ENCODE measurements at places on chromosomes 2 and 18.

DNA sequence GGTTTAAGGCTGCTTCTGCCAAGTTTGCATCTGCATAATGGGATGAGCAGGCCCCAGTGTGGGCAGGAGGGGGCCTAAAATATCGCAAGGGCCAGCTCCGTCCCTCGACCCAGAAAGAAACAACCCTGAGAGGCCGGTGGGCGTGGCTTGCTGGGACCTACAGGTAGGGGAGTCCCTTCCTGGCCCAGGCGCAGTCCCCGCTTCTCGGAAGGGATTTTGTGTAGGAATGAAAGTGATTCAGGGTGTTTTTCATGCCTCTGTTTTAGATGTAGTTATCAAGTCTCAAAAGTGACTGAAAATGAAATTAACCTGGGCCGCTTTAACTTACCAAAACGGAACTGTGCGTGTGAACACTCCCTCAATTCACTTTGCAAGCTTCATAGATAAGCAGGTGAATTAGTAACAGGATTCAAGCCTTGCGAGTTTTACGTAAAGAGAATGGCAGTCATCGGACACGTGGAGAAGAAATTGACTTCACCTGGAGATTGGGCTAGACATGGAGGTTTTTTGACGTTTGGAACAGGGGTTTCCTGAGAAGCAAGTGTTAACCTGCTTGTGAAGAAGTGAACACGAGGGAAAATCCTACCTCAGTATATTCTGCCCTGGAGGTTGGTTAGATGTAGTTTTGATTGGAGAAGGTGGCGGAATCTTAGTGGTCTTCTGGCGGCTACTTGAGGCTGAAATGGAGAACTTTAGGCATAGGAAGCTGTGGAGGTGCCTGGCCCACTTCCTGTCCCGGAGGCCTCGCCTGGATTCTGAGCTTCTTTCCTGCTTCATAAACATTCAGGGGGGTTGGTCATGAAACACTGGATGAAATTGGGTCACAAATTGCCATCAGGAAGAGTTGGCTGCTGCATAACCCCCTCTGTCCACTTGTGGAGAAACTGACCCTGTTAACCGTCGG, 1.7 kb downstream of the NCK2 start:
- peak; percentile 93 for DNase-seq

GRCh38 chr2:47784352-47784851, 1.5 kb downstream of the MSH6 start:
- no peak for DNase-seq

GRCh38 chr18:34709750-34710441, at the start of gene DTNA:
TSS of gene DTNA (plus strand) at chr18:34710298. CDS start at chr18:34755977, 45,679 bp downstream.
- no peak for DNase-seq

GRCh38 chr2:196213252-196213980, 42.0 kb upstream of the STK17B start:
- no peak for DNase-seq

DNA sequence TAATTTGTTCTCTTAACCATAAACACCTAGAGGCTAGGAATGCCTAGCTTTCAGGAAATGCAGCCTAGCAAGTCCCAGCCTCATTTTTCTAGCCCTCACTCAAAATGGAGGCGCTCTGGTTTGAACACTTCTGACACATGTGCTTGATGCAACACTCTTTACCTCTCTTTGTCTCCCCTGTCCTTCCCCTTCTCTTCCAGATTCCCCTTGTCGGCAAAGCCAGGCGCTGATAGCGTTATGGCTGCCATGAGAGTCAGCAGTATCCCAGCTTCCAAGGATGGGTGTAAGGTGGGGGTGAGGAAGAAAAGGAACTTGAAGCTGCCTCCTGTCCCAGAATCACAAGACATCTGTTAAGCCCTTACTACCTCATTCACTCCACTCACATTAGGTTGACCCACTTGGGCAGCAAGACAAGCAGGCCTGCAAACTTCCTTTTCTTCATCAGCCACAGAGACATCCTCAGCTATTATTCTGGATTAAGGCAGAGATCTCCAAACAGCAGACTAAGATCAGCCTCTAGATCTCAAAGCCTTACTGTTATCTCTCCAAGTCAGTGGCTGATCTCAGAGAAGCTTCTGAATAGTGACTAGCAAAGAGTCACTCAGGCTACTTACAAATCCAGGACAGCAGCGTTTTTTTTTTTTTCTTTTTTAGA, 1.9 kb upstream of the ST3GAL5 start:
- no peak for DNase-seq

GRCh38 chr18:6009756-6010155, 114.4 kb upstream of the TMEM200C start:
- no peak for DNase-seq

GRCh38 chr2:185219981-185220380, 518.6 kb upstream of the FSIP2 start:
- no peak for DNase-seq

- no peak for DNase-seq
Measured at GRCh38 chr2:68662466-68662865, 19.1 kb downstream of the PROKR1 start.

Measured in stimulated activated naive CD8-positive, alpha-beta T cell treated with anti-CD3 and anti-CD28 coated beads, Interleukin-15, Interleukin-2, amounts not matched to agents 100 U/mL and 50 U/mL, for 24 hours (primary cell).